Stimulated activated CD4-positive, alpha-beta T cell treated with anti-CD3 and anti-CD28 coated beads, Interleukin-2, amount 100 ng/mL, for 24 hours (primary cell): ENCODE measurements at places on chromosomes 13 and 19.

DNA sequence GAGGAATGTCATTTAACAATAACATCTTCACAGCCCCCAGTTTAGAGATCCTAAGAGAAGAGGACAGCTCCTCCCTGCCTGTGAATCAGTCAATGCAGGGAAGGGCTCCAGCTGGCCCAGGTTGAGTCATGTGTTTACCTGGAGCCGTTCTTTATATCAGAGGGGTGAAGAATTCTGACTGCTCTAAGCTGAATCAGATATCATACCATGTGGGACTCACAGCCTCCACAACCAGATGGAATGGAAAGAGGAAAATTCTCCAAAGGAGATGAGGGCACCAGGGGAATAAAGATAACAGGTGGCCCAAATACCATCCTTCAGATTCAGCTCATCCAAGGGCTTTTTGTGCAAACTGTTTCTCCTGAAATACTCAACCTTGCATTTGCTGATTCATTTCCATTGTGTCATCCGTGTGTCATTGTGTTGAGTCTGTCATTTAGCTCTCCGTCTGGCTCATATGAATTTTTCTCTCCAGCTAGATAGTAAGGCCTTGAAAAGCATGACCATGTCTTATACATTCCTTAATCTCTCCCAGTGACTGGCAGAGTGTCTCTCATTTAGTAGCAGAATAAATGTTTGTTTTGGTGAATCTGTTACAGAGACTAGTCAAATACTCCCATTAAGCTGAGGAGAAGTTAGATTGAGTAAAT lies 217.9 kb downstream of the RFC3 start:
- DNase-seq = no peak

DNA sequence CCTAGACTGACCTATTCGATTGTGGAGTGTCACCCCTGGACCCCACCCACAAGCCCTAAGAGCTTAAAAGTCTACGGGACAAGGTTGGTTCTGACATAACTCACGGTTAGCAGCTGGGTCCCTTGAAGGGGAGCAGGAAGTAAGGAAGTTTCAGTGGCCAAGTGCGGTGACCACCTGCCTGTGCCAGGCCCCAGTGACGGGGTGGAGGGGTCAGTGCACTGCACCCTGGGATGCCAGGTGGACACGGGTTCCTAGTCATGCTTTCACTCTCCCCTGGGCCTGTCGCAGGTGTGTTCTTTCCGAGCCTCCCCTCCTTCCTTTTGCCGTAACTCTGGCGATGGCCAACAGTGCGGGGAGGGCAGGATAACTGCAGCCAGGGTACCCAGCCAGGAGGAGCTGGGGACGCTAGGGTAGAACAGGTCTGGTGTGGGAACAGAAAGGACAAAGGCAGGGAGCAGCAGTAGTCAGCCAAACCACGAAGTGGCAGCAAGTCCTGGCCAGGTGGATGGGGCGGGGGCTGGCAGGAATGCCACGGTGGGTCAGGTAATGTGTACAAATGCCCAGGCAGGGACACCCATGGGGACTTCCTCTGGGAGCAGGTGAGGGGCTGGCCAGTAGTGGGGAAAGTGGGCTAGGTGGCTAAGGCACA lies 58.3 kb downstream of the RGCC start:
- no peak for DNase-seq

DNA sequence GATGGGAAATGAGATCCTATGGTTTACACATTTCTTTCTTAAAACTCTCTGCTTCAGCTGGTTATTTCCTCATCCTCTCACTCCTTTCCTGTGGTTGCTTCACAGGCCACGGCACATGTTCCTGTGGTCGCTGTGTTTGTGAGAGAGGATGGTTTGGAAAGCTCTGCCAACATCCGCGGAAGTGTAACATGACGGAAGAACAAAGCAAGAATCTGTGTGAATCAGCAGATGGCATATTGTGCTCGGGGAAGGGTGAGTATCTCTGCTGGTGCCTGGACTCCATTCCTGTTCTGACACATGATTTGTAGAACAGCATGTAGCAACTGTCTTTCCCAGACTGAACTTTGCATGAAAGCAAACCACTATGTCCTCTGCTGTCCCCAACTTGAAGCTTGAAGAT lies 254.2 kb downstream of the ITGBL1 start:
- DNase-seq = peak; percentile 1

DNA sequence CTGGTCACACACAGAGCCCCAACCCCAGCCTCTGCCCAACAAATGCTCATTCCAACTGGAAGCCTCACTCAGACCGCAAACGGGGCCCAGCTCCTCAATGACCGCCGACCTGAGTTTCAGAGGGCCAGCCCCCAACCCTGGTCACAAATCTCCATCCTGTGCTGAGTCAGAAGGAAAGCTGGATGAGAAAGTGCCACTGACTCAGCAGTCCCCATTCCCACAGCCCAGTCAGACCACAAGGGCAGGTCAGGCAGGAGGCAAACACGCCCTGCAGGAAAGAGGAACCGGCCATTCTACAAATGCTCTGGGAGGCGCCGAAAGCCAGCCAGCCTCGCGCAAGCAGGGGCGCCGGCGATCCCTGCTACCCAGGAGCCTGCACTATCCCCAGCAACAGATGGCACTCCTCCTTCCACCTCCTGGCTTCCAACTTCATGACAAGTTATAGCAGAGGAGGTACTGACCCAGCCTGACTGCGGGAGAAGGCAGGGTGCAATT lies 14.1 kb upstream of the PRKD2 start:
- DNase-seq = no peak

DNA sequence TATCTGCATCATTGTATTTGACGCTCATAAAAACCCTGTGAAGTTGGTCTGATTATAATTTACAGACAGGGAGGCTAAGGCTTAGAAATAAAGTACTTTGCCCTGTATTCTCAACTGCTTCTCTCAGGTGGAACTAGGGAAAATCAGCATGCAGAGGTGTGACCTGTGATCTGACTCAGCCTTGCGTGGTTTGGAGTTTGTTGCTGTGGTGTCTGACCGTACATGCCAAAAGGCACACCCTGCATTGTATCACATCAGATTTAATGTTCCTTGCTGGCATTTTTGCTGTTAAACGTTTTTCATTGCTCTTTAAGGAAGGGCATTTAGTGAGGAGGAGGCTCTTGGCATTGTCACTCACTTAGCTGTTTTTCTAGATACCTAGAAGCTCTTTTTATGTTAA lies 58.8 kb upstream of the C1QTNF9B start:
- no peak for DNase-seq

- no peak for DNase-seq
These were observed 544.2 kb upstream of the KLF12 start for GRCh38 chr13:74678308-74678965.

GRCh38 chr13:92670096-92670495 lies 556.5 kb upstream of the GPC6 start:
- no peak for DNase-seq

DNA sequence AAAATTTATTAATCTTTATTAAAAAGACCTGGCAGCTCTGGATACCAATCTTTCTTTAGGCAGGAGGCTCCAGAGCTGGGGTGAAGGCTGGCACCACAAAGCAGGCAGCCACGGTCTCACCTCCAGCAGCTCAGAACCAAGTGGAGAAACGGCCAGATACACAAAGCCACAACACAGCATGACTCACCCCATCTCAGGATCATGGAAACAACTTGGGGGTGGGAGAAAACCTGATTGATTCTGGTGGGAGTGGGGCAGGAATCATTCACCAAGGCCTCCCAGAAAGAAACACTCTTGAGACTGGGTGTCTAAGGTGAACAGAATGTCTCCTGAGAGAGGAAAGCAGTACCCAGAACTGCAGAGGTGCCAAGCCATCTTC lies 64.2 kb downstream of the CRYL1 start:
- peak; percentile 45 for DNase-seq

GRCh38 chr13:100130930-100131511 lies 42.1 kb downstream of the PCCA start:
- no peak for DNase-seq

DNA sequence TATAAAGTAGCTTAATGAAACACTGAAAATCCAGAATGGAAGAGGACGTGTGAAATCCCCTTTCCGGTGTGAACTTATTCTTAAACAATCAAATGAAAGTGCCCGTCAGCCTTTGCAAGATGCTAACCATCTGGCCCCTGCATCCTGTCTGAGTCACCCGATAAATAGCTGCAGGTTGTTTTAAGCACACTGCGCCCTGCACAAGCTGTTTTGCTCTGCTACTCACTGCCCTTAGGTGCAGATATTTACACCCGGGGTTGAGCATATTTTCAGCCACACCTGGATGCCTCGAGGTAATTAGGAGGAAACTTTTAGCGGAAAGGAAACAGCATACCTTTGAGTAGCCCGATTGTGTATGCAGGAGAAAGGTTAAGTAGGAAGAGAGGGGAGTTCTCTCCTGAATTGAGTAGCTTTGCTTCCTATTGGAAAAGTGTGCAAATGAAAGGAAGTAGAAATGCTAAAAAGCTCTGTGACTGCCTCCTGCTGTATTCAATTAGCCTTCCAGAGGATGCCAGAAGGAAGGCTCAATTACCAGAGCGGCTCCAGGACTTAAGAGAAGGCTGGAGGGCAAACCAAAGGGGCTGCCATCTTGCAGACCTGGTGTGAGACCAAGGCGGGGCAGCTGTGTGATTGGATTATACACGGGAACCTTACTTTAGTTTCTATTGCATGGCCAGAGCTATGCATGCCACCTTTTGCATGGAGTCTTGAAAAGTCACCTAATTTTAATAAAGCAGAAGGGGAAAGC lies 42.5 kb downstream of the IRS2 start:
- DNase-seq = peak; percentile 9

DNA sequence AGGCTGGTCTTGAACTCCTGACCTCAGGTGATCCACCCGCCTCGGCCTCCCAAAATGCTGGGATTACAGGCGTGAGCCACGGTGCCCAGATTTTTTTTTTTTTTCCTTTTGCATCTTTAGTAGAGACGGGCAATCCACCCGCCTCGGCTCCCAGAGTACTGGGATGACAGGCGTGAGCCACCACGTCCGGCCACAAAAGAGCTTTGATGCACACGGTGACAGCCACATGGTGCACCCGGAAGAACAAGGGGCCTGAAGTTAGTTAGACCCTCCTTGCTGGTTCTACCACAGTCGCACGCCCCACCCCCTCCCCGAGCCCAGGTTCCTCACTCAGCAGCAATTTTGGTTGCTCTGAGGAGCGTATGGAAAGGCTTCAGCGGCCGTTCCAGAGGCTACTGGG lies 54.2 kb upstream of the USE1 start:
- DNase-seq = no peak
